ENCODE measurements at places on chromosomes 13 and 19.

DNA sequence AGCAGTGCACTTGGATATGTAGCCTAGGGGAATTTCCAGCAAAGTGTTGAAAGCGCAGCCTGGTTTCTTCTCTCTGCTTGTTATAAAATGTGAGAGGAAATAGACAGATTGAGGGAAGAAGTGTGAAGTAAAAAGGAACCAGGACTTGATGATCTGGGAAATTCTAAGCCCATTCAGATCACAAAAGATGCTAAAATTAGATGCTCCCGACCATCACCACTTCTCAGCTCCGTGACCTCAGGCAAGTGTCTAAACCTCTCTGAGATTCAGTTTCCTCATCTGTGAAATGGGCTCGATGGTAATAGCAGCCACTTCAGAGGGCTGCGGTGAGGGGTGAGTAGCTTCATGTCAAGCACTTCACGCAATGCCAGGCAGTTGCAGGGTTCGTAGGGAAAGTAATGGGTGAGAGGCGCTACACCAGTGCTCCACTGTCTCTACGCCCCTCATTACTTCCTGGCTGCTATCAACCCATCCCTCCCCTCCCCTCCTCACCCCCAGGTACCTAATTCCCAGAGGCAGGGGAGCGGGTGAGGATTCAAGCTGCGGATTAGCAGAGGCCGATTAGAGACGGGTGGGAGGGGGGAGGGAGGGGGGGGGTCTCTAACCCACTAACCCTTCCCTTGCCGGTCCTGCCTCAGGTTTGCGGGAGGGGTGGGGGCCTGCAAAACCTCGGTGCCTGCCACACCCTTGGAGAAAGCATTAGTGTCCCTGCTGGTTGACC is 9.0 kb upstream of the NFIC start:
- no peak for DNase-seq

GRCh38 chr13:86946734-86947133 is 724.4 kb upstream of the SLITRK5 start:
- DNase-seq, result peak; percentile 14

- DNase-seq, result no peak
Measured at GRCh38 chr13:60690604-60691003, 293.6 kb downstream of the TDRD3 start.

GRCh38 chr19:15137777-15138176 is 30.6 kb downstream of the SYDE1 start:
- no peak for DNase-seq

- DNase-seq, result peak; percentile 79
Measured at GRCh38 chr13:45564133-45564776, 51.3 kb downstream of the ERICH6B start.

Data from epithelial cell of esophagus (primary cell).